ENCODE measurements at places on chromosomes 1 and 21.

- DNase-seq = no peak
Measured at GRCh38 chr1:235207209-235207565, 46.1 kb upstream of the RBM34 start.

DNA sequence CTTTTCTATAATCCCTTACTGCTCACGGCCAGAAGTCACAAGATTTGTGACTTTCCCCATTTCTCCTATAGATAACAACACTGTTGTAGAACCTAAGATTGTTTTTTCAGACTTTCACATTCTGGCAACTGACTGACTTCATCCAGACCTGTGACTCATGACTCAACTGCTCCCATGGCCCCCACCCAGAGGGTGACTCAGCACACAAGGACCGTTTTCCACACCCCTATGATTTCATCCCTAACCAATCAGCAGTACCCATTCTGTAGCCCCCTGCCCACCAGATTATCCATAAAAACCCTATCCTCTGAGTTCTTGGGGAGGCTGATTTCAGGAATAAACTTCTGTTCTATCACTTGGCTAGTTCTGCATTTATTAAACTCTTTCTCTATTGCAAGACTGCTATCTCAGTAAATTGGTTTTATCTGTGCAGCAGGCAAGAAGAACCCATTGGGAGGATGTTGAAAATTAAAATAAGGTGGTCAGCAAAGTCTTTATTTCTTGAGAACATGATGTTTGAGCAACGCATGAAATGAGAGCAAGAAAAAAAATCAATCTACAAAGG lies 79.7 kb downstream of the NGF start:
- no peak for DNase-seq

GRCh38 chr1:244174922-244175521 lies 123.9 kb downstream of the ZBTB18 start:
- no peak for DNase-seq

GRCh38 chr1:27596261-27596660 lies 7.7 kb downstream of the AHDC1 start:
- no peak for DNase-seq

- no peak for DNase-seq
Measured at GRCh38 chr1:183604038-183604808, 14.0 kb upstream of the NCF2 start.

GRCh38 chr1:207883660-207884250 lies 27.2 kb downstream of the CD34 start:
- no peak for DNase-seq

- no peak for DNase-seq
Measured at GRCh38 chr1:36080236-36080635, 3.7 kb upstream of the TEKT2 start.

DNA sequence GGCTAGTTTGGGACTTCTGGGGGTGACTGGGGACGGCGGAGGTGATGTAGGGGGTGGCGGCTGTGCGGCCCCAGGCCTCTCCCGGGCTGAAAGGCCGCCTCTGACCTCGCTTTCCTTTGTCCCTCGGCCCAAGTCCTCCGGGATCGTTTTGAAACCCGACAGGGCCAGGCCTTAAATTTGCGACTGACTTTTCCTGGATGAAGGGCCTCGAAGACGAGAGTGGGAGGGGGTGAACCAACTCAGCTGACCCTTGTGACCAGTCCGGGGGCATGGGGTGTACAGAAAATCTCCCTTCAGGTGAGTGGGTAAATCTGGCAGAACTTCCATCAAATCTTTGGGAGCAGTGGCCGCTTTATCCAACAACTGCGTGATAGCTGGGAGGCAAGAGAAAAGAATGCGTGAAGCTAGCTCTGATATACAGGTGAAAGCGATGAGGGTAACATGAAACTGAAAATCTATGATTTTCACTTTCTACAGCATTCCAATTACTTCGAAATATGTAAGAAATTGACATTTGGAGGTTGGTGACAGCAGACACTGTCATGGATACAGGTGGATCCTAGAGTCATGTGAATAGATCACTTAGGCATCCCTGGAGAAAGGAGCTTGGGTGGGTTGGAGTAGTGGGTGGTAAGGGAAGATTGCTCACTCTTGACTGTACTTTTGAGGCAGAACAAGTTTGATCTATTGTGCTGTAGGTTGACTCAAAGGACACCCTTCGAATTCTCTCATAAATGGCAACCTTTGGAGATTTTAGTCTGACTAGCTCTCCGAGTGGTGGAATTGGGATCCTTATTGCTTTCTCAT lies 885 bp downstream of the AHCYL1 start:
- no peak for DNase-seq

- DNase-seq = no peak
Measured at GRCh38 chr1:4084048-4084431, 184.0 kb upstream of the C1orf174 start.

DNA sequence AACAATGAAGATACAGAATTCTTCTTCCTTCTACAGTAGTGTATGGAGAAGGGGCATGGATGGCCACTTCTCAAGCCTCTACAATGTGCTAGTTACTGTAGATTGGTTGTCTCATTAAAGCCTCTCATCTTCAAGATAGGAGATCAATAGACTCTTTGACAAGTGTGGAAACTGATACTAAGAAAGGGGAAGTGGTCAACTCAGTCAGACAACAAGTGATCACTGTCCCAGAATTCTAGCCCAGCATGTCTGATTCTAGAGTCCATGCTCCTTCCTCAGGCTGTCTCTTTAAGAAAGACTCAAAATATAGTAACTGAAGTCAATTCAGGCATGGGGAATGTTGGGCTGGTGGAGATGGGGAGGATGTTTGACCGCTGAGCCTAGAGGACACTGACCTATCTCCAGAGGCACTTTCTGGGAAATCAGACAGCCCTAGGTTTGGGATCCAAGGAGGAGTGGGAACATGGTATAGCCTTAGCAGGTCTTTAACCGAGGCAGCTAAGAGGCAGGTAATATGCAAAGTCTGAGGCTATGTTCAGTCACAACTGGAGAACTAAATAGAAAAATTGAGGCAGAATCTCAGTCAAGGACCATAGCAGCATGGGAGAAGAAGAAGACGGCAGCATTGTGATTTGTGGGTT lies 39.3 kb upstream of the EYA3 start:
- DNase-seq = no peak

GRCh38 chr21:14593230-14593629 lies 47.1 kb upstream of the SAMSN1 start:
- no peak for DNase-seq

DNA sequence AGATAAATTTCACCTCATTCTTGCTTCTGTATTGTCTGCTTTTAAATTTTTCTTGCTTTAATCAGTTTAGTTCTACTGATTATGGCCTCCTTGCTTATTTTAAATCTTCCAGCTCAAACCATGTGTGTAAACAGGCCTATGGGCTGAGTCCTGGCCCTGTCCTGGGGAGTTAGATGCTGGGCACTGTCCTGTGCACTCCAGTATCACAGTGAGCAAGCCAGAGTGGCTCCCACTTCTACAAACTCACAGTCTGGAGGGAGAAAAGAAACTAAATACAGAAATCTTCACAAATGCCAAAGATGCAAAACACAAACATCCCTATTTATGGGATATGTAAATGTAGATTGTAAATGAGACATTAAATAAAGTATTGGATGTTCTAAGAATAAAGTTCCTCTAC lies 101.1 kb upstream of the POGK start:
- DNase-seq = no peak
